ENCODE measurements at places on chromosomes 13 and 19.

DNA sequence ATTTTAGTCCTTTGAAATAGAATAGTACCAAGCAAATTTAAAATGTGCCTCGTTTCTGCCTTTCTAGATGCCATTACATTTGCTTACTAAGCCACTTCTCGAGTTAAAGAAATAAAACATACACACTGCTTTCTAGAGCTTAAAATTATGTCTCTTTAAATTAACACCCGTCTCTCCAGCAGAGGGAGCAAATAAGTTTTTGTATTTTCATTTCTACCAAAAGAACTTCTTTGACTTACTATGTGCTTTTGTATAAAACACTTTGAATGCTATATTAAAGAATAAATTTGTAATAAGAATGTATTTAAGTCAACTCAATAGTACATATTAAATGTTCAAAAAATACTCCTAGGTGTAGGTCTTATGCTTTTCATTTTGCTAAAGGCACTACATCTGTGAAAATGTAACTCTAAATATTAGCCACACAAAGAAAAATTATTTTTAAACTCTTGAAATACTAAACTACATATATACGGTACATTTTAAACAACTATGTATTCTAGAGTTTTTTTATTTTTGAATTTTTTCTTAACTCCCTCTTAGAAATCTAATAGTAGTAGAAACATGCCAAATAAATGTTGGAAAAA is 269.3 kb upstream of the MIR17HG start:
- no peak for DNase-seq

GRCh38 chr19:38736036-38736412 is 8.2 kb downstream of the CAPN12 start:
- DNase-seq, result peak; percentile 58

DNA sequence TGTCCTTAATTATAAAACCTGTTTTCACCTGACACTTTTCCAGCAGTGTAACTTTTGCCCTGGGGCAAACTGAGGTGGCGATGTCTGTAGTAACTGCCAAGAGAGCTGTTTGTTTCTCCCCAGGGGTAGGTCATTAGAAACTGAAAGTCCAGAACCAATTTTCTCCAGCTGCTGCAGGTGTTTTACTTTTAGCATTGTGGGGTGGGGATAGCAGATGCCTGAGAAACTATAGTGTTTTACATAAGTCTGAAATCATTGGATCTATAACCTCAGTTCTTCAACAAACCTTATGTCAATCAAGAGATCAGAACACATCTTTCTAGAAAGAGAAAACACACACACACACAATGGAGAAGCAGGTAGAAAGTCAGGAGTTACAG is 92.7 kb downstream of the LHFPL6 start:
- no peak for DNase-seq

DNA sequence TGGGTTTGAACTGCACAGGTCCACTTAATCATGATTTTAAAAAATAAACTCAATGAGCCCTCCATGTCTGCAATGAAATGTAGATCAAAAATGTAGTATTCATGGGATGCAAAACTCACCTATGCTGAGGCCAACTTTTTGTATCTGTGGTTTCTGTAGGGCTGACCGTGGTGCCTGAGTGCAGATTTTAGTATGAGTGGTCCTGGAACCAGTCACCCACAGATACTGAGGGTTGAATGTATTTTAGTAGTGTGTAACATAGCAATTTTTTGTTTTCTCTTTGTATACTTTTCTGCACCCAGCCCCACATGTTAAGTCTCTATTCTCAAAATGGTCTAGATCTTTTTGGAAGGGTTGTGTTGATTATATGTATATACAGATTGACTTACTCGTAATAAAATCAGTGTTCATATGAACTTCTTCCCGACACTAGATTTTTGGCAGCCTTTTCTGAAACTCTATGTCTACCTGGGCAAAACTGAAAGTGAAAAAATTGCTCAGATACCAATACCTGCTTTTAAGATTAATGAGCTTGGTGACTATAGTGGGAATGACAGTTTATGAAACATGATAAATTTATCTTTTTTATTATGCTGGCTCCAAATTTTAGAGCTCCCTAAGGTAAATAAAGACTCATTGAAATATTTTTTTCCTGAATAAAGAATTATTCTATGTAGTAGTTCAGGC is 51.6 kb downstream of the DNAJC15 start:
- no peak for DNase-seq

- peak; percentile 91 for DNase-seq
Observed at GRCh38 chr19:55080121-55080967, 4.7 kb downstream of the EPS8L1 start.

DNA sequence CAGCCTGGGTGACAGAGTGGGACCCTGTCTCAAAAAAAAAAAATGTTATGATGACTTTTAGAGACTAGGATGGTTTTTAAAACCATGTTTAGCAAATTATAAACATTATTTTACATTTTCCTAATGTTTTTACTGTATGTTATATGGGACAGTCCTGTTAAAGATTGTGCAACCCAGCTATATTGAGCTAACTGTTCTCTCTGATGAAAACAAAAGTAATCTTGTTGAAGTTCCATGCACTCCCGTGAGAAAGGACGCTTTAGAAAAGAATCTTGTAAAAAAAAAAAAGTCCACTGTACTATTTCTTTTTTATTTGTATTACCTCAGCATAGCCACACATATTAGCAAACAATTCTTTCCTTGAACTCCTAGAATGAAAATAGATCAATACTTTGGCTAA is 451.2 kb downstream of the DCT start:
- no peak for DNase-seq

GRCh38 chr19:53908106-53908934 is 758 bp upstream of the CACNG7 start:
- peak; percentile 81 for DNase-seq

DNA sequence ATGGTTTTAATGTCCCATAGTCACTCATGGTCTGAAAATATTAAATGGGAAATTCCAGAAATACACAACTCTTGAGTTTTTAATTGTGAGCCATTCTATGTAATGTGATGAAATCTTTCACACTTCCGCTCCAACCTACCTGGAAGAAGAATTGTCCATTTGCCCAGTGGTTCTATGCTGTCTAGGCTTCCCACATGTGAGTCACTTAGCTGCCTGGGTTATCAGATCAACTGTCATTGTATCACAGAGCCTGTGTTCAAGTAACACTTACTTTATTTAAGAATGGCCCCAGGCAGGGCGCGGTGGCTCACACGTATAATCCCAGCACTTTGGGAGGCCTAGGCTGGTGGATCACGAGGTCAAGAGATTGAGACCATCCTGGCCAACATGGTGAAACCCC is 1450.5 kb downstream of the EFNB2 start:
- no peak for DNase-seq

DNA sequence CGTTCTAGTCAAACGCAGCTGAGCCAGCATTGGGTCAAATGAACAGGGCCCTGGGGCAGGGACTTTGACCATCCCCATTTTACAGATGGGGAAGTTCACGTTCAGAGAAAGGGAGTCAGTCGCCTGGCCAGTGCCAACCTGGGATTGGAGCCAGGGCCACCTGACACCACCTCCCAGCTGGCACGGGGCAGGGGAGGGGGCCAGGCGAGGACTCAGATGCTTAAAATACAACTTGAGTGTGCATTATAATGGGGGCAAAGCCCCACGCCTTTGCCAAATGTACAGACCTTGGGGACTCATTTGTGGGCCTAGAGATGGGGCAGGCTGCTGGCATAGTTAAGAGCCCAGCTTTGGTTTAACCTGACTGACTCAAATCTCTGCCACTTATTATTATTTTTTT is 14.6 kb downstream of the PRR12 start:
- no peak for DNase-seq

DNA sequence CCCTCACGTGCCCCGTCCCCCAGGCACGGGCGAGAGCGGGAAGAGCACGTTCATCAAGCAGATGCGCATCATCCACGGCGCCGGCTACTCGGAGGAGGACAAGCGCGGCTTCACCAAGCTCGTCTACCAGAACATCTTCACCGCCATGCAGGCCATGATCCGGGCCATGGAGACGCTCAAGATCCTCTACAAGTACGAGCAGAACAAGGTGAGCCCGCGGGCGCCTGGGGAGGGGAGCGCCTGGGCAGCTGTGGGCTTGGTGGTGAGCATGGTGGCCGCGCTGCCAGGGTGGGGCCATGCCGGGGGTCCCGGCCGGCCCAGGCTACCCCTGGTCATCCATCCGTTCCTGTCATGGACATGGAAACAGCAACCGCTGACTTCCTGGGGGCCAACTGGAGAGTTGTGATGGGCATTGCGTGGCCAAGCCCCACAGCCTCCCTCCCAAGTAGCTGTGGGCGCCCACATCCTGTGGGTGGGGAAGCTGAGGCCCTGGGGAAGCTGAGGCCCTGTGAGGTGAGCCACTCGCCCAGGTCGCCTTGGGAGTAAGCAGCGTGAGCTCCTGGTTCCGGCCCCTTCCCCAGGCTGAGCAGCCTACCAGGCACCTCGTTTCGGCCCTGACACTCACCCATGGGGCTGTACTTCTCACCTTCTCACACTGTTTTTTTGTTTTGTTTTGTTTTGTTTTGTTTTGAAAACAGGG is 16.1 kb downstream of the GNA11 start:
- no peak for DNase-seq

DNA sequence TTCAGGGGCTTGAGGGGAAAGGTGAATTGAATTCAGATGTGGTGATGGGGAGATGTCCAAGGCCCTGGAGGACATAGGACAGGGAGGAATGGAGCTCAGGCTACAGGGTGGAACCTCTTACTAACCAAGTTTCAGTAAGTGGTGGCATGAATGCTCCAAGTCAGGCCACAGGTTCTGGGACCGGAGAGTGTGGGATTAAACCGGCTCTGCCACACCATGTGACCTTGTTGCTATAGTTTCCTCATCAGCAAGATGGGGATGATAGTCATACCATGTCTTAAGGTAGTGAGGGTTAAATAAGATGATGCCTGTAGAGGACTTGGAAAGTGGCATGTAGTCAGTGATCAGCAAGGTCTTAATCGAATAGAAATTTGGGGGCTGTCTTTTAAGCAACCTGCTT is 16.3 kb downstream of the GPR183 start:
- no peak for DNase-seq

DNA sequence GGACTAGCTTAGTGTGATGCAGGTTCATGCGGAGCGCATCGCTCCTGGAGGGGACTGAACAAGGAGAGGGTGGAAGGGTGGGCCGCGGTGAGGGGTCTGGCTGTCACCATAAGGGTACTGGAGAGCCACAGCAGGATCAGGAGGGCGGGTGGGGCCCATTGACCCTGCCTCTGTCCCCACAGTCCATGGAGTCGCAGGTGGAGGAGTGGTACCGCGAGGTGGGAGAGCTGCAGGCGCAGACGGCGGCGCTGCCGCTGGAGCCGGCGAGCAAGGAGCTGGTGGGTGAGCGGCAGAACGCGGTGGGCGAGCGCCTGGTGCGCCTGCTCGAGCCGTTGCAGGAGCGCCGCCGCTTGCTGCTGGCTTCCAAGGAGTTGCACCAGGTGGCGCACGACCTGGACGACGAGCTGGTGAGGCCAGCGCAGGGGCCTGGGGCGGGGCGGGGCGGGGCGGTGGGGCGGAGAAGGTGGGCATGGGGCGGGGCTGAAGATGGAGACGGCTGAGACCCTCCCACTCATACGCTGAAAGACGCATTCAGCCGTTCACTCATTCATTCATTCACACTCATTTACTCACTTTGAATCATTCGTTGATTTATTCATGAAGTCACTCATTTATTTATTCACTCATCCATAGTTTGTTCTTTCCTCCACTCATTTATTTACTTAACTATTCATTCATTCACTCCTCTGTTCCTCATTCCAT is 27.5 kb upstream of the SHKBP1 start:
- DNase-seq, result peak; percentile 57

- no peak for DNase-seq
Observed at GRCh38 chr19:46607448-46607841, 6.3 kb downstream of the CALM3 start.

DNA sequence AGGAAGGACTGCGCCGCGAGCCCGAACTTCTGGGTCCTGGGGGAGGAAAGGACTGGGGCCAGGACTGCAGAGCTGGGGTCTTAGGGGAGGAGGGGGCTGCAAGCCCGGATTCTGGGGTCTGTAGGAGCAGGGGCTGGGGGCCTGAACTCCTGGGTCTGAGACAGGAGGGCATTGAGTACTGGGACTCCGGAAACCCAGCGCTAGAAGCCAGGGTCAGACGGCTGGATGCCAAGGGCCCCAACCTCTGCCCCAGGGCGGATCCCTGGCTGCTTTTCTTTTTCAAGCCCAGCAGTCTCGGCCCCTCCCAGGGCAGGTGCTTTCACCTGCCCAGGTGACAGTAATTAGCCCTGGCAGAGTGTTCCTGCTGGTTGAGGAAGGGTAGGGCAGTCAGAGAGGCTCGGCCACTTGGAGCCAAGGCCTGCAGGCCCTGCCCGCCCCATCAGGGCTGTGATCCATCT is 2.3 kb downstream of the MYH14 start:
- no peak for DNase-seq

- DNase-seq, result no peak
Observed at GRCh38 chr13:33728271-33729037, 89.5 kb upstream of the RFC3 start.

GRCh38 chr13:49985129-49985528 is 11.7 kb upstream of the TRIM13 start:
- DNase-seq, result no peak

GRCh38 chr19:37074819-37075362 is 3.3 kb upstream of the ZNF420 start:
- no peak for DNase-seq

DNA sequence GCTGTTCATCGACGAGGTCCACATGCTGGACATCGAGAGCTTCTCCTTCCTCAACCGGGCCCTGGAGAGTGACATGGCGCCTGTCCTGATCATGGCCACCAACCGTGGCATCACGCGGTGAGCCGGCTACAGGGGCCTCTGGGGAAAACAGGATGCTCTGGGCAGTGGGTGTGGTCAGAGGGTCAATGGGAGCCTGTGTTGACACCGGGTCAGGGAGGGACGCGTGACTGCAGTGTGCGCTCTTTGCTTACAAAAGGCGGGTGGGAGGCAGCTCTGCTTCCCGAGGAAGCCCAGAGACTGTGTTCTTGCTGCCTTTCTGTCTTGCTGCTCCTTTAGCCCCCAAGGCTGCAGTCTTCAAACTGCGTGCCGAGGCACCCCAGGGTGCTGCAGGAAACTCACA is 5.7 kb downstream of the LHB start:
- no peak for DNase-seq

GRCh38 chr13:73945382-73945781 is 188.8 kb downstream of the KLF12 start:
- no peak for DNase-seq

GRCh38 chr13:39405596-39406205 is 197.3 kb downstream of the LHFPL6 start:
- DNase-seq, result no peak

- no peak for DNase-seq
Observed at GRCh38 chr13:75530549-75530961, 7.1 kb downstream of the COMMD6 start.

GRCh38 chr13:50417597-50417996 is 402.4 kb downstream of the KCNRG start:
- no peak for DNase-seq

DNA sequence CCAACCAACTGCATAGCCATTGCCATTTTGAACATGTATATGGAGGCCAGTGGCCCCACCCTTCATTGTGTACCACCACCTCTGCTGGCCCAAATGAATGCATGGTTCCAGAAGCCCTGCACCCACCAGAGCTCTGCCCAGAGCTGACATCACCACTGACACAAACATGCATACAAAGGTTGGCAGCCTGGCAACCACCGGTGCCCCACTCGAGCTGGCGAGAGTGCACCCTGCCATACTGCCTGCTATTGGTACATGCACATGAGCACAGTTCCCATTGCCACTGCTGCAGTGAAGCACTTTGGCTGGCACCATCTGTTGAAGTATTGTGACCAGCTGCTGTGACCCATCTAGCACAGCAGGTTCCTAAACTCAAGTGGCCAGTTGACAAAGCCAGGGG is 1564.9 kb downstream of the OLFM4 start:
- no peak for DNase-seq

- peak; percentile 87 for DNase-seq
Observed at GRCh38 chr13:111115965-111116521, 933 bp downstream of the ARHGEF7 start.
